ENCODE measurements at places on chromosomes 12 and 14.

DNA sequence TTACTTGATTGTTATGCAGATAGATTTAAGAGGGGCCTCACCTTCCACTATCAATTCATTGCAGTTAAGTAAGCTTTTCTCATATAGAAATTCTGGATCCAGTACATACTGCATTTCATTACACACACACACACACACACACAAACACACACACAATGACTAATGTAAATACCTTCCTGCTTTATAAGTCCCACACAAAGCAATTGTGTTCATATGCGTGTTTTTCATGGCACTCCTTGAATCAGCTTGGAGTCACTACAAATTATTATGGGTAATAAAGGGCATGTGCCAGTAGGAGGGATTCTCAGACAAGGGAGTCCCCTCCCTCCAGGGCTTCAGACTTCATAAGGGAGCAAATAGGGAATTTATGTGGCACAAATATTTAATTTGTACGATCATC, 4.5 kb downstream of the MIPOL1 start:
- DNase-seq, result no peak

DNA sequence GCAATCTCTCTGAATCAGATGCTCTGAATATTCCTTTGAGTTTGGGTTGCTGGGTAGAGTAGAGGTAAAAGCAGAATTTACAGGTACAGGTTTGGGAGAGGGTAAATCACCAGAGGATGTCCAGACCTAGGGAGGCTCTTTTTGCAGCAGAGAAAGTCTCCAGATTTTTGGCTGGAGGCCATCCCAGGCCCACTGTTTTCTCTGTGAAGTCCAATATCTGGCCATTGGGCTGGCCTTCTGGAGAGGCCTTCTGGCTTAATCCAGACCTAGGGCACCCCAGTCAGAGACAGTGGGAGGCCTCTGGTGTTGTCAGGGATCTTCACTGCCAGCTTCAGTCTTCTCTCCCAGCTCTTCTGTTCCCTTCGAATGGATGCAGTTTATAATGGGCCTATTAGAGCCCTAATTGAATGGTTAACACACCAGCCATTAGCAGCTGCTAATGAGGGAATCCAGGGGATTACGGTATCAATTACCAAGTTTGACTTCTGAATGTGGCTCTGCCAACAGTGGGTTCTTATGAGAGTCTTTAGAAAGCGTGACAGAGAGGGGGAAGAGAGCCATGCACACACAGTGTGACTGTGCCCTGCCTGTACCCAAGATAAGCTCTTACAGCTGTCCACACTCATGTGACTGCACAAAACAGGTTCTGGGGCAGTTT, 183.1 kb downstream of the EMP1 start:
- no peak for DNase-seq

- DNase-seq, result no peak
These were observed 29.8 kb downstream of the LRRK2 start for GRCh38 chr12:40254455-40255085.

DNA sequence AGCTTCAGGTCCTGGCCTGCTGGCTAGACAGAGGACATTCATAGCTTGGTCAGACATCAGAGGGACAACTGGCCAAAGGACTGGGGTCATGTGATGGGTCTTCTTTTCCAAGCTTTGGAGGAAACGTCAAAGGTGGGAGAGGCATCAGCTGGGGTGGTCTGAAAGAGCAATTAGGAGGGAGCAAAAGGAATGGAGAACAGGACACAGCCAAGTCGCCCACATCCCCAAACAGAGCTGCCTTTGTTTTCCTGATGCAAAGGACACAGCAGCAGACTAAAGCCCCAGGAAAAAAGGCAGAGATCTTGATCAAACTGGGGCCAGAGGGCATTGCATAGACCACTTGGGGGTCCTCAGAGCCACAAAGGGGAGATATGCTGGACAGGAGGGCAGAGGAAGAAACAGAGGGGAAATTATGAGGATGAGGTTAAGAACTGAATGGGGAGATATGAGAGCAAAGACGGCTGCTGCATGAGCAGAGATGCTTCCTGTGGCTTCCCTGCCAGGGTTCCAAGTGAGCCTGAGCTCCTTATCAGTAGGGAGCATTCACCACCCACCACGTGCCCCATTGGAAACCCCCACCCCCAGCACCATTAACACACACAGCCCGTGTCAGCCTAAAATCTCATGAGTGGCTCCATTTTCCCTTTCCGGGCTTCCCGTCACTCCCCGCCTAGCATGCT, 62.4 kb downstream of the ANO2 start:
- DNase-seq, result no peak

- DNase-seq, result no peak
These were observed 15.5 kb downstream of the TPCN1 start for GRCh38 chr12:113236539-113237399.

GRCh38 chr14:93936245-93936644, 9.1 kb downstream of the FAM181A start:
- no peak for DNase-seq

GRCh38 chr14:76386944-76387782, 11.2 kb downstream of the ESRRB start:
- DNase-seq, result peak; percentile 87

DNA sequence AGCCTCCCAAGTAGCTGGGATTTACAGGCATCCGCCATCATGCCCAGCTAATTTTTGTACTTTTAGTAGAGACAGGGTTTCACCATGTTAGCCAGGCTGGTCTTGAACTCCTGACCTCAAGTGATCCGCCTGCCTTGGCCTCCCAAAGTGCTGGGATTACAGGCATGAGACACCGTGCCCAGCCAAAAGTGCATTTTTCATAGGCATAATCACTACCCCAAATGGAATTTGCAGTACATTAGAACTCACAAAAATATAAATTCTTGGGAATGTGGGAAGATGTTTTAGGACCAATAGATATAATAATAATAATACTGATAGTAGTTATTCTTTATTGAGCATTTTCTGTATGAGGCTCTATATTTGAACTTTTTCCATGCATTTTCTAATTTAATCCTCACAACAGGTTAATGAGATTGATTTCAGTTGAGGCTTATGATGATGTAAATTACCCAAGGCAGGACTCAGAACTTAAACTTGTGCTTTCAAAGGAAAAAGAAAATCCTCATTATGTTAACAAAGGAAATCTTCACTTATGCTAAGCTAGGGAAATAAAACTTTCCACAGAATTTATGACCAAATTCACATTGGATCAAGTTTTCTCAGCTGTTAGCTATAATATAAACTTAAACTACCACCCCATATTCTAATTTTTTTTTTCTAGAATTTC, 121.6 kb downstream of the SRGAP1 start:
- DNase-seq, result no peak

DNA sequence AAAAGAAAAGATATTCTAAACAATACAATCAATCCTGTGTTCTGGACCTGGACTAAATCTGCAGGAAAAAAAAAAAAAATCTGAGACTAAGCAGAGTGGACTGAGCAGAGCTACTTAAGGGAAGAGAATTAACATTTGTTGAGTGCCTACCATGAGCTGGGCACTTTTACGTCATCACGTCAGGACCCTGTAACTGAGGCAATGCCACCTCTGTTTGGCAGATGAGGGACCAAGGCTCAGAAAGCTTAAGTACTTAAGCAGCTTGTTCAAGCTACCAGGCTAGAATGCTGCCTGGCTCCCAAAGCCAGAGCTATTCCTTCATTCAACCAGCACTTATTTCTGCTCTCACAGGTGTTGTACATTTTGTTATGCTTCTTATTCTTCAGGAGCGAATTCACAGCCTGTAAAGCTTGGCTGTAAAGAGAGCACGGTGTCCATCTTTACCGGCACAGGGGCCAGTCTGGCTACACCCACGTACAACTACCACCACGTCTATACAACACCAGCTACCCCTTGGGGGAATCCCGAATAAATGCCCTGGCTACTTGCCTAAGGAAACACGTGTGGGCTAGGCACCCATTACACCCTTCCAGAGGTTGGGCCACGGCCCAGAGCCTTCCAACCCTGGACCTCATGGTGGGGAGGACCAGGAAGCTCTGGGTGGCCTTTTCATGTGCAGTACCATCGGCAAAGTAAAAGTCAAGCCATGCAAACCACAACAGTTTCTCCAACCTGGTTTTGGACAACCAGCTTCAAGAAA, 27.0 kb downstream of the TMCC3 start:
- no peak for DNase-seq

GRCh38 chr12:27500546-27500945, 23.5 kb upstream of the PPFIBP1 start:
- no peak for DNase-seq

- DNase-seq, result no peak
These were observed 358.0 kb upstream of the RPL10L start for GRCh38 chr14:47009615-47010014.

DNA sequence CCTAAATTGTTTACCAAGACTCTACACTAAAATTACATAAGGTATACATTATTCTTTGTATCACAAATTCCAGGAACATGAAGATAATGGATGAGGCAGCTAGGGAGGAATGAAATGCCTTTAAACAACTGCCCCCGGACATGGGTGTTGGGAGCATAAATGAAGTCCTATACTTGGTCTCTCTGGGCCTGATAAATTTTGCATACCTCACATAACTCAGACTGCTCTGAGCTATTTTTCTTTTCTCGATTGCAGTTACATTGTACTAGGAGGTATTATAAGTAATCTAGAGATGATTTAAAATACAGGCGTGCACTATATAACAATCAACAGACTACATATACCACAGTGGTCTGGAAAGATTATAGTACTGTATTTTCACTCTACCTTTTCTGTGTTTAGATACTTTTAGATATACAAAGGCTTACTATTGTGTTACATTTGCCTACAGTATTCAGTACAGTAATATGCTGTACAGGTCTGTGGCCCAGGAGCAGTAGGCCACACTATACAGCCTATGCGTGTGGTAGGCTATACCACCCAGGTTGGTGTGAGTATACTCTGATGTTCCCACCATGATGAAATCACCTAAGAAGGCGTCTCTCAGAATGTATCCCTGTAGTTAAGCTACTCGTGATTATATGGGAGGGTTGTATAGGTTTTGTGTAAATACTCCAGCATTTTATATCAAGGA, 14.3 kb downstream of the FNTB start:
- DNase-seq, result no peak

DNA sequence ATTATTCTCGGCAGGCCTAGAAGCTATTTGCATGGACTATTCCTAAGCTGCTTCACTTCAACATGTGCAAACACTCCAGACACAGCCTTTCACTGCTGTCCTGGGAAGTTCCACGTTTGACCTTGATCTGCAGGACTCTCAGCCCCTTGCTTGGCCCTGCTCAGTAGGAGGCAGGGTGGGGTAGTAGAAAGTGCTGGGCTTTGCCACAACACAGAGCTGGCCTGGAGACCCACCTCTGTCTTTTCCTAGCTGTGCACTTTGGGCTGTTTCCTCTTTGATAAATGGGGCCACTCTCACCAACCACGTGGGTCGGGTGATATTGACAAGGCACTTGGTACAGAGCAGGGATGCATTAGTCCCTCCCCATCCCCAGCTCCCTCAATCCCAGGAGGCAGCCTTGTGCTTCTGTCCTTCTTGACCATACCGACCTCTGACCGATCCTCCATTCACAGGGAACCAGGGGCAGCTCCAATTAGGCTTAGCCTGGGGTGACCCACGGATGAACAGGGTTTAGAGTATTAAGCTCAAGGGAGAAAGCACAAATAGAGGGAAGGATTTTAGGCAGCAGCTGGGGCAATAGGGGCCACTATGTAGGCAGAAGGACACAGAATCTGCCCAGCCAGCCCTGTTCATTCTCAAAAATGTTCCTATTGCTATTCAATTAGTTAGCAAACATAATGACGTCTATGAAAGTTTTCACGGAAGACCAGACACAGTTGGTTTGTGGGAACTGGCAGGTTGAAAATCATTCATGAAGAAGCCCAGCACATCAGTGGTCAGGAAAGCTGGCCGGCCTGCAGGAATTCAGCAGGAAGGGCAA, 63.3 kb downstream of the SYNE3 start:
- DNase-seq, result no peak

- DNase-seq, result no peak
These were observed 38.4 kb downstream of the RCOR1 start for GRCh38 chr14:102630881-102631280.

DNA sequence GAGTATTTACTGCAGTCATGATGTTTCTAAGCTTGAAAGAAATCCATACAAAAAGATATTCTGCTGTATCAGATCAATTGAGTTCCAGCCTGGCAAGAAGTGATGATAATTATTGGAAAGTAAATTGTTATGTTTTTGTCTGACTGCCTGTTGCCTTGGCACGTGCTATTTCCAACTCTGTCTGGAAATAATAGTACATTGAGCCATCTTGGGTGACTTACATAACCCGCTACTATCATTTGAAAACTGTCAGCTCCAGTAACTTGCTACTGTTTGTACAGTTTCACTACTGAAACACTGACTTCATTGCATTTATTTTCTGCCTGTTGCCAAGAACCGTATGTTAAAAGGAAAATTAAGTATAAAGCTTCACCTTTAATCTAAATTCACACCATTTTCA, 318.6 kb downstream of the ITPR2 start:
- no peak for DNase-seq

GRCh38 chr12:104620837-104621531, 164.2 kb downstream of the CHST11 start:
- DNase-seq, result no peak

DNA sequence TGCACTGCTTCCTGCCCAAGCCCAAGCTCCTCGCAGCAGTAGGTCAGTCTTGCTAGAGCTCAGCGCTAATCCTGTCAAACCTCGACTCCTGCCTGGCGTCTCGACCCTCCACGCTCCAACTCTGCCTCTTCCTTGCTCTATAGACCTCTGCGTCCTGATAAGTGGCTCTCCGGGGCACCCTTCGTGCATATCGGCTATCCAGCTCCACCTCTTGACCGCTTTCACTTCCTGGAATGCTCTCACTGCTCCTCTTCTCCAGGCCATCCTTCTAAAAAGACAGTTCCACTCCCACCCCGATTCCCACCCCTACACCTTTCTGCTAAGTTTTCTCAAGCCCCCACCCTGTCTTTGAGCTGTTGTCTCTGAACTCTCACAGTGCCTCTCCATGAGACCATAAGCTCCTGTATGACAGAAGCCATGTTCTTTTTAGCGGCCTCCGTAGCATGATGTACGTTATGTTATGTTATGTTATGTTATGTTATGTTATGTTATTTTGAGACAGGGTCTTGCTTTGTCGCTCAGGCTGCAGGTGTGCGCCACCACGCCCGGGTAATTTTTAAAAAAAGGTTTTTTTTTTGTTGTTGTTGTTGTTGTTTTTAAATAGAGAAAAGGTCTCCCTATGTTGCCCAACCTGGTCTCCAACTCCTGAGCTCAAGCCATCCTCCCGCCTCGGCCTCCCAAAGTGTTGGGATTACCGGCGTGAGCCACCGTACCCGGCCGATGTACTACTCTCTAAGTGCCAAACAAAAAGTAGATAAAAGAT, 601 bp downstream of the COX14 start:
- peak; percentile 55 for DNase-seq

- peak; percentile 23 for DNase-seq
These were observed 49.2 kb downstream of the SLC35F4 start for GRCh38 chr14:57816568-57817284.

GRCh38 chr12:12983420-12984035, 16.5 kb downstream of the HEBP1 start:
- DNase-seq, result peak; percentile 73

- DNase-seq, result peak; percentile 87
These were observed 6.1 kb downstream of the SDR39U1 start for GRCh38 chr14:24436355-24437019.

GRCh38 chr12:1428671-1429070, 165.7 kb downstream of the FBXL14 start:
- peak; percentile 6 for DNase-seq

Measured in AG08395 (cell line).